ENCODE measurements at places on chromosomes 6 and 20.

DNA sequence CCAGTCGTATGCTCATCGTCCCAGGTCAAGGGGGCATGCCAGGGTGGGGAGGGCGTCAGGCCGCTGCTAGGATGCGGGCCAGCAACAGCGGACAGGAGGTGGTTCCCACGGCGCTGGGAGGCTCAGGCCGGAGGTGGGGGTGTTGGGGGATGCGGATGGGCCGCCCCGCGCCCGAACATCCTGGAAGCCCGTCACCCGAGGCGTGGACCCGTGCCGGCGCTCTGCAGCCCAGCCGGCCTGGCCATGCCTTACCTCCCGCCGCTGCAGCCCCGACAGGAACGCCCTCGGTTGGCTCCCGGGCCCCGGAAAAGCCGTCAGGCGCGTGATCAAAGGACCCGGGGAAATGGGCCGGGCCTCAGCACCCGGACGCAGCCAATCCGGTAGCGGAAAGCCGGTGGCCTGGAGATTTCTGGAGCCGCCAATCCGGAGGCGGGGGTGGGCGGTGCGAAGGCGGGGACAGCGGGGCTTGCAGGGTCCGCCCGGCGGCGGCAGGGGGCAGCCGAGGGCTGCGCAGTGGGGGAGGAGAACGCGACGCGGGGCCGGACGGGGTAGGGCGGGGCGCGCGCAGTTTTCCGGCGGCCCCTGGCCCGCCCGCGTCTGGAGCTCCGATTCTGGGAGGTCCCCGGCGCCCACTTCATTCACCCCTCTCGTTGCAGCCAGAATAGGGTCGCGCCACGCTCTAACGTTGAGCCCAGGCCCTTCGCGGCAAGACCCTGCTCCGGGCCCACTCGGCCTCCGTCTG, at the start of gene SMIM29:
TSS of gene SMIM29 (minus strand) at position 280 of the 742 bp plus-strand sequence. CDS start 1,215 bp downstream, outside the sequence.
- DNase-seq: peak; percentile 98

DNA sequence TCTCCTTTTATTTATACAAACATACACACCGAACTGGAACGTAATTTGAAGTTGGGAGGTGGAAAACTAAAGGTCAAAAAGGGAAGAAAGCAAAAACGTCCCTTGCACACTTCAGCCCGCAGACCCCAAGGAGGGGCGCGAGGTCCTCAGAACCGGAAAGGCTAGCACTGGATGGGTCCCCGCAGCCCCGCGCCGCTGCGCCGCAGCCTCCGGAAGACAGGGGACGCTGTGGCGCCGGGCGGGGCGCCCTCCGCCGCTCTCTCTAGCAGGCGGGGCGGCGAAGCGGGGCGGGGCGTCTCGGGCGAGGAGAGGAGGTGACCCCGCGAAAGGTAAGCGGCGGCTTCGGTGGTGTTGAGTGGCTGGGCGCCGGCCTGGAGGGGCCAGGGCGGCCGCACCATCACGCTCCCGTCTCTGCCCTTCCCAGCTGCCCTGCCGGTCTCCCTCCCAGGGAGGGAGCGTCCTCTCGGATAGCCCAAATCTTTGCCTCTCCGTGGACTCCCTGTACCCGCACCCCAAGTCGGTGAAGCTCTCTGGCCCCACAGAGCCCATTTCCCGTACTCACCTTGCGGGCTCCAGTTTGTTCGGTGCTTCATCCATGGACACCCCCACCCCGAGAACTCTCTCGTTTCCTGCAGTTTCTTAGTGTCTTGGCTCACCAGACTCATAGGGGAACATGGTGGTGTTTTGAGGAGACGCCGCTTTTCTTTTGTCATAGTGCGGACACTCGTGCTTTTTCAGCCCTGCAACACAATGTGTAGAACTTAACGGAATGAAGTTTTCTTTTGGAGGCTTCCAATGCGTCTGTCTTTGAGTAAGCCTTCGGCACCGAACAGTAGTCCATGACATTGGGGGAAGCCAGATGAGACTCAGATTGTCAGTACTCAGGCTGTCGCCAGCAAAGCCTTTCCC, at the start of gene SMIM8:
TSS of gene SMIM8 (plus strand) at position 285 of the 909 bp plus-strand sequence. CDS start 14,444 bp downstream, outside the sequence.
- DNase-seq: peak; percentile 88

DNA sequence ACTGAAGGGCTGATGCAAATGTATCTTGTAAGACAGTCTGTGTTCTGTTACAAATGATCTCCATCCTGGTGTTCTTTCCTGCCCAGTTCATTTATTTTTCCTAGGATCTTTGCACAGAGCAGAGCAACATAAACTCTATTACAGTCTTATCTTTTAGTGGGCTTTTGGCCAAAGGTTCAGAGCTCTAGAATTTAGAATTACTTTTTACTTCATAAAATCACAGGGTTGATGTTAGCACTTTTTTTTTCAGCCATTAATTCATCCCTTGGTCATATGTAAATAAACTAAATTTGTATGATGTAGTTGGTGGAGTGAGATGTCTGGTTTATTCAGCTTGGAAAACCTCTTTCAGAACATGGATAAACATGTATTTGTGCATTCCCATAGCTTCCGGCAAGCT, 181.9 kb downstream of the ZFAND3 start:
- DNase-seq: no peak

GRCh38 chr6:104312851-104313250, 546.9 kb downstream of the HACE1 start:
- no peak for DNase-seq

DNA sequence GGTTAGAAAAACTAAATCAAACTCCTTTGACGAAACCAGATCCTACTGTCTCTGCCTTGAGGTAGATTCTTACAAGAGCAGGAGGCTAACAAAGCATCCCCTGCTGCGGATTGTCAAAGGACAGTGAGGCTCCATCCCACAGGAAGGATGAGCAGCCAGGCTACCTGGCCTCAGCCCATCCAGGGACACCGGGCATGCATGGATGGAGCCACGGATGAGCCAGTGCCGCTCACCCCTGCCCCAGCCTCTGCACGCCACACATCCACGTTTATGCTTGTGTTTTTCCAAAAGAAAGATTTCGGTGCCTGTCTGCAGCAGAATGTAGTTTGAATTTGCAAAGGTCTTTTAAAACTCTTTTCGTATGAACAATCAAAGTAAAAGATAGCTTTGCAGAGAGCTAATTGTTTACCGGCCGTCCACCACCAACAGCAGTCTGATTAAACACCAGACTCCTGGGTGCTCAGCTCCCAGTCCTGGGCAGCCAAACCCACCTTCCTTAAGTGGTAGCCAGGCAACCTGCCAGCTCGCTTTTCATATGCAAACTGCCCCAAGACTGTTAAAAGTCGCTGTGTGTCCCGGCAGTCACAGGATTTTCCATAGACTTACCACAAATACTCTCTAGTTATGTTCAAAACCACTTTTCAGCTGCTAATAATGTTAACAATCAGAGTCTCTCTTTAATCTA, 999 bp downstream of the THBS2 start:
- DNase-seq: no peak
